CD4-positive, alpha-beta T cell treated with Interferon alpha-2 for 1 hour (primary cell): ENCODE measurements at places on chromosomes 4 and X.

GRCh38 chrX:119690921-119691716 lies 1.8 kb downstream of the SEPTIN6 start:
- peak; percentile 81 for DNase-seq

DNA sequence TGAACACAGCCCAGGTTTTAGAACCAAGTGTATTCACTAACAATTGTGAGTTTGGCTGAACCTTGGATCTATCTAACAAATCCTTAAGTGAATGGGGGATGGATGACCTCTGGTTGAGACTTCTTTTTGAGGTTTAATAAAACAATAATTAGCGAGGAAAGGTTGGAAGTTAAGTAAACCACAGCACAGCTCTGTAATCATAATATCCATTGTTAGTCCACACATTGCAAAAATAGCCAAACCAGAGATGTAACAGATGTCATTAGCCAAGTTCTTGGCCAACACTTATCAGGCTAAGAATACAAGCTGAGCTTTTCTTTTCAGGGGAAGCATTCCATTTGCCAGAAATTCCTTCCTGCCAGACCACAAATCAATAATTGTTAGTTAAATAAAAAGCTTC lies 59.1 kb downstream of the FREM3 start:
- DNase-seq = no peak

- DNase-seq = peak; percentile 48
These were observed 3.6 kb downstream of the OTUD4 start for GRCh38 chr4:145176641-145177432.

DNA sequence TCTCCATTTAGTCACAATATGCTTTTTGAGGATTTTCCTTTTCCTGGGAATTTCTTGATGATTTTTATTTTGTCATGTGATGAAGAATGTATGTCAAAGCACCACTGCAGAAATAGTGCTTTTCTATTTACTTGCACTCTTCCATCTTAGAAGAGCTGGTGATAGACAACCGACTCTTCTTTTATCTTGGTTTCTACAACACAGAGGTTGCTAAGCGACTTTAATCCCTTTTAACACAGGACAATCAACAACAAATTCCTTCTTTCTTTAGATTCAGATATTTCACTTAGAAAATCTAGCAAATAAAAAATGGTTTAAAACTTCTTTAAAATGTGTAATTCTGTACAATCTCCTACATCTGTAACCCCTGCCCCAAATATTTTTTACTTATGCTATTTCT lies 34.6 kb downstream of the TET2 start:
- no peak for DNase-seq

DNA sequence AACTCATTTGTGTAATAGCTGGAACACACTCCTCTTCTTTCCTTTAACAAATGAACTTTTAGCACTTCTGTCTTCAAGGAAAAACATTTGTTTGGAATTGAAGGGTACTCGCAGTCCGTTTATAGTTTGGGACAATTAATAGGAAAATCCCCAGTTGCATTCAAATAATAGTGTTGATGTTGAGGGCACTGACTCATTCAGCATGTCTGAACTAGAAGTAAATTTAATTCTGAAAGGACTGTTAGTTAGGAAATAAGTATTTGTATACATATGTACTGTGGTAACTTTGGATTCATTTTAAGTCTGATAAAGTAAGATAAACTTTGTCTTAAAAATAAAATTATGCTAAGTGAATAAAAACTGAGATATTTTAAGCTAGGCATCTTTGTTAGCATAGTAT lies 27.2 kb downstream of the FAM199X start:
- no peak for DNase-seq

GRCh38 chr4:156560701-156561100 lies 410.9 kb downstream of the PDGFC start:
- DNase-seq = no peak
